ENCODE measurements at places on chromosomes 2 and 18. TPM values are rescaled to one million over a fixed set of nuclear protein-coding genes. Genes with fewer than 3 reads are reported as not detected.

ANKRD23 gene
- 12.7 TPM for total RNA-seq

NCK2 gene
- 32.9 TPM for total RNA-seq

SKOR2 gene
- total RNA-seq = not detected

PSMA8 gene
- total RNA-seq = 0.14 TPM

CMPK2 gene
- total RNA-seq = 3.4 TPM

RAMP1 gene
- 139 TPM for total RNA-seq

RASGRP3 gene
- total RNA-seq = 55.7 TPM

CDK15 gene
- 0.35 TPM for total RNA-seq

RAD51AP2 gene
- total RNA-seq = 0.11 TPM

OTOS gene
- total RNA-seq = not detected

GKN1 gene
- total RNA-seq = not detected

TCF7L1 gene
- 9.3 TPM for total RNA-seq

TCF23 gene
- 0.16 TPM for total RNA-seq

ACVR1 gene
- total RNA-seq = 25.3 TPM

ALLC gene
- not detected for total RNA-seq

UGT1A5 gene
- total RNA-seq = not detected

LOXHD1 gene
- 0.35 TPM for total RNA-seq

TFCP2L1 gene
- 0.30 TPM for total RNA-seq

C2orf78 gene
- not detected for total RNA-seq

CPO gene
- 0.73 TPM for total RNA-seq

RAB12 gene
- 113 TPM for total RNA-seq

RNF152 gene
- 12.6 TPM for total RNA-seq

CDKL4 gene
- total RNA-seq = 0.22 TPM

SLC5A7 gene
- total RNA-seq = 0.11 TPM

All from Right ventricle myocardium inferior (tissue), 1 donor.